ENCODE measurements at places on chromosomes 12 and 14.

- DNase-seq: peak; percentile 68
Measured at GRCh38 chr12:122917507-122918121, 21.7 kb upstream of the VPS37B start.

- no peak for DNase-seq
Measured at GRCh38 chr14:66046035-66046434, 440.1 kb upstream of the CCDC196 start.

DNA sequence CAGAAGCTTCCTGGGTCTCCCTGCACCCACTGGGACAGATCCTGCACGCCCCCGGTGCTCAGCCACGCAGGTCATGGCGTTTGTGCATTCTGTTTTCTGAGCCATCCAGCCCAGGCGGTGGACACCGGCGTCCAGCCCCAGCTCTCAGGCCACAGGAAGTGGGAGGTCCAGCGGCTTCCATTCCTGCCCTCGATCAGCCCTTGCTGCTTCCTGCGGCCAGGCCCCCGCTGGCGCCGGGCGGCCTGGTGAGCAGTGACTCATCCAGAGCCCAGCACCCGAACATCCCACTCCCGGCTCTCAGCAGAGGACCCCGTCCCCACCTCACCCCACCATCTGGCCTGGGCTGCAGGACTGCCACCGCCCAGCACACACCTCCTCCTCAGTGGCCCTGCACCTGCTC, 18.0 kb upstream of the NUDT14 start:
- peak; percentile 38 for DNase-seq

DNA sequence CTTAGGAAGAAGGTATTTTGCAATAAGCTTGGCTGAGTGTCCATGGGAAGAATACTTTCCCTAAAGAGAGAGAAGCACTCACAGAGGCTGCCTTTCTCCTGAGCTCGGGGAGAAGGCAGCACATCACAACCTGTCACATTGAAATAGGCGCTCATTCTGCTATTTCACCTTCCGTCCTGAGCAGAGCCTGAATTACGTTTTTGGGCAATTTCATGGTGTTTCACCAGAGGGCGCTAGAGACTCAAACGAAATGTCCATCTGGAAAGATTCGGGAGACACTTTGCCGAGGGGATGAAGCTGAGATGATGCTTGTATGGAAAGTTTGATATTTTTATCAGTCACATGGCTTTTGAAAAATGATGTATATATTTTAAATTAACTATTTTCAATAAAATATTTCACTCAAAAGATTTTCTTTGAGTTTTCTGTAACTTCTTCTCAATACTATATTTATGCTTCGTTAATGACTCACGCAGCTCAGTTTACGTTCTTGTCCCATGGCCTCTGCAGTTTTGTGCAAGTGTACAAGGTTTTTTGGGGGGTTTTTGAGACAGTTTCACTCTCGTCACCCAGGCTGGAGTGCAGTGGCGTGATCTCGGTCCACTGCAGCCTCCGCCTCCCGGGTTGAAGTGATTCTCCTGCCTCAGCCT, 17.4 kb upstream of the B4GALNT3 start:
- DNase-seq: peak; percentile 74

- DNase-seq: no peak
Measured at GRCh38 chr14:35808076-35808637, 938 bp downstream of the RALGAPA1 start.

- DNase-seq: no peak
Measured at GRCh38 chr14:80754696-80755095, 186.8 kb downstream of the CEP128 start.

- DNase-seq: no peak
Measured at GRCh38 chr14:99862136-99862535, 68.9 kb downstream of the EML1 start.

- DNase-seq: no peak
Measured at GRCh38 chr14:24959791-24960331, 90.1 kb downstream of the STXBP6 start.

DNA sequence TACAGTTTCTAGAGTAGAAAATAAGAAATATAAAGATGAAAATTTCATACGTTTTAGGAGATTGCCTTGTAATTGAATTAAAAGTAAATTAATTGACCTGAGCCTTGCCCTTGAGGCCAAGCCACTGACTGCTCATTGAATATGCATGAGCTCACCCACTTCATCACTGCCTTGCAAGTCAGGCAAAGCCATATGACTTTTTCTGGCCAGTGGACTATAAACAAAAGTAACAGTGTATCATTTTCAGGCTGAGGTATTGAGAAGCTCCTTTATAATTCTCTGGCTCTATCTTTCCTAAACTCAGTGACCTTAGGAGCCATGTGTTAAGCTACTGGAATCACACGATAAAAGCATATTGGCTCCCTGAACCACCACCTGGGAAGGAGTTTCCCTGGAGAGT, 369.3 kb downstream of the NUAK1 start:
- DNase-seq: no peak

DNA sequence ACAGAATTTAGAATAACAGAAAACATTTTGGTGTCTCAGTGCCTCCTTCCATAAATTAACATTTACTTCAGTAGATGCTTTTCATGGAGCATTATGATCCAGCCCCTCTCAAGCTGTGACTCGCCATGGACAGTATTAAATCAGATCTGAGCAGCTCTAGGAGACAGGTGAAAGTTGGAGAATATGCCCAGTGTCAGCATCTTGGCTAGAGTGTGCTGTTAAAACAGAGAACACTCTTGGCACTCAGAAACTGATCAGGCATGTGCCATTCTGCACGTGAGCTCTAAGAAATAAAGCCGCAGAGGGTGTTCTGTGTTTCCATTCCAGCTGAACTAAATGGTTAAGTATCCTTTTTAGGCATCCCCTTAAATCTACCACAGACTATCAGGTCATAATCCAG, 68.0 kb downstream of the DIP2B start:
- DNase-seq: no peak

Measured in AG20443 (cell line).